PC-3 (cell line): ENCODE measurements at places on chromosomes 3 and 15.

- DNase-seq: no peak
Measured at GRCh38 chr15:65071381-65071811, 3.6 kb upstream of the RASL12 start.

DNA sequence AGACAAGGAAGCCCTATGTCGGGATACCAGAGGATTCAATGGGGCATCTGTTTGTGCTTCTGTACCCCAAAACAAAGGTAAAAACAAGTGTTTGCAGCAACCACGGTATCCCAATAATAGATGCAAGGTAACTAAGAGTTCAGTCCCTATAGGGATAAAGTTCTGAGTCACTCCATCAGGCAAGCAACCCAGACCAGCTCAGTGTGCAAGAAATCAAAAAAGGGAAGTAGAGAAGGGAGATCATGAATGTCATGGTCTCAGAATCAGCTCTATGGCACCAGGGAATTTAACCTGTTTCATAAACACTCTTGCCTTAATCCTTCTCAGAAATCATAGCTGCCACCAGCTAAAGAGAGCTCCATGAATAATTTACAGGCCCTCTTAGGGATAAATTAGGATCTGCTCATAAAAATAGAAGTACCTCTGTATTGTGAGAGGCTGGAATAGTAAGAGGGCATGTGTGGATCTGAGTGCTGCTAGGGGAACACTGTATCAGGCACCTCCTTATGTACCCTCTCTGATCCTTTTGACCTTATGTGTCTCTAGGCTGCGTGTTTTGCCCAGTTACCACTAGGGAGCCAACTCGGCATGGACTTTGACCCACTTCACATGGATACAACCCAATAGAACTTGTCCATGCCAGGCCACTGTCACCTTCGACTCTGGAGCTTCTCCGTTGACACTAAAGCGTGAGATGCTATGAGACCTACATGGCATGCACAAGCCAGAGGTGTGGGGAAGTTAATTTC is 754.6 kb downstream of the AGBL1 start:
- DNase-seq: no peak

DNA sequence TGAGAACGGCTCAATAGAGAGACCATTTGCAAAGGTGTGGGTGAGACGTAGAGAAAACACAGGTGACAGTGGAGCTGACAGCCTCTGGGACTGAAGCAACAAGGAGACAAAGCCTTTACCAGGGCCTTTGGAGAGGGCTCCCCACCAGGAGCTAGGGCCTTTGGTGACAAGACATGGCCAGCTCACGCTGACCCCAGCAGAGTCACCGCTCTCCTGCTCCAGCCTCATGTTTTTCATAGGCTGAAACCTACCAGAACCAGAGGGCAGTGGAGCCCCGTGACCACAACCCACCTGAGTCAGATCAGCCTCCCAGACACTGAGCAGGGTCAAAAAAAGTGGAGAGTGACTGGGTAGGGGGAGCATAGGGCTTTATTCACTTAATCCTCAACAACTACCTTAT is 214.7 kb downstream of the SHQ1 start:
- no peak for DNase-seq

DNA sequence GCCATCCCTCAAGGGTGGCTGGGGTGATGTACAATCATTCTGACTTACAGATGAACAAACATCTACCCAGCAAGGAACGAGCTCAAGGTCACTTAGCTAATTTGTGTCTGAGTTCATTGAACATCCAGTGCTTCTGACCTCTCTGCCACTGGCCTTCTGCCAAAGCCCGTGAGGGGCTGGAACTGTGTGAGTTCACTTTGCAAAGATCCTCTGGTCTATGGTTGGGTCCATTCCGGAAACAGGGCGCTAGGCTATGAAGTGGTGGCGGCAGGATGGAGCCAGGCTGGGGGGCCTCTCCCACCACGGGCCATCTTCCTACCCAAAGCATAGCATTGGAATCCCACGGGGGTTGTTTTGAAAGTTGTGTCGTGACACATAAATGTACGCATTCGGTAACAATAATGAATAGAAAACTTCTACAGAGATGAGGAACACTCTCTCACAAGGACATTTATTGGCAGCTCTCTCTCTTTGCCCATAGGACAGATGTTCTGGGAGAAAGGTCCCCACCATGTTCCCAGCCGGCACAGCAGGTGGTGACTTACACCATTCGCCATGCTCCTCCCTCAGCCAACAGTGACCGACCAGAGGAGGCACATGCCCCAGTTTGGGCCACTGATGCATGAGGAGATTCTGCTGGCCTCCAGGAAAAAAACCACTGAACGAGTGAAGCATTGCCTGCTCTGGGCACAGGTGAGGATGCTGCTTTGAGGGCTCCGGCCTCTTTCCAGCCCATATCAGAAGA is 214.7 kb upstream of the CHRNA7 start:
- DNase-seq: no peak

DNA sequence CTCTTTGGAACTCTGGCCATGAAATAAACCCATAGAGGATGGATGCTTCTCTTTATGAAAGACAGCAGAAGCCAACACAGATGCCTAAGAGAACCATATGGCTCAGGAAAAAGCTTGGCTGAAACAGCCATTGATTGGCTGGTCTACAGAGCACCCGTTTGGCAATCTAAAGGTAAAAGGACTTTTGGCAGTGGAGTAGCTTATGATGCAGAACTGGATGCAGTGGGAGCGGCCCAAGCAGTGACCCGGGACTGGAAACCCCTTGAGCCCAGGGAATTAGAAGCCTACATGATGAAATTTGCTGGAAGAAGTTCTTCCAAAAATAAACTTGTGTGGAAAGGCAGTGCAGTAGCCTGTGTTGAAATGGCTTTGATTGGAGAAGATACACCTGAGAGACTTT is 360.2 kb downstream of the NR2F2 start:
- DNase-seq: no peak

DNA sequence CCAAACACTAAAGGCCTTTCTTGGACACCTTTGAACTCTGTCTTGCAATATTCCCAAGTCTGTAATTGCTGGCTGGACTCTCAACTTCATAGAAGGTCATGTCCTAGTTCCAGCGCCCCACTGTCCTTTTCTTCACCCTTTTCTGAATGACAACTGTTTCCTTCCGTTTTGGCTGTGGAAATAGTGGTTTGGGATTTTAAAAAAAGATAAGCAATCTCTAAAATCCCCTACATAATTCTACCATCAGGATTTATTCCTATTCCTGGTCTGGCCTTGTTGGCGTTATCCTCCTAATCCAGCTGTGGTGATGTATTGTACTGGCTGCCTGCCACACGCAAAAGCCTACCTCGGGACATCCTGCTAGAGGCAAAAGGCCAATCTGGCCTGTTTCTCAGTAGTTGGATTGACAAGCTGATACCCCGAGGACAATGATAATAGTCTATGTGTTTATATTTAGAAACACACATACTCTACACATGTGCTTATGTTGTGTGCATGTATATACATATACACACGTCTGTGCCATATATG is 440.3 kb upstream of the DPH6 start:
- no peak for DNase-seq

DNA sequence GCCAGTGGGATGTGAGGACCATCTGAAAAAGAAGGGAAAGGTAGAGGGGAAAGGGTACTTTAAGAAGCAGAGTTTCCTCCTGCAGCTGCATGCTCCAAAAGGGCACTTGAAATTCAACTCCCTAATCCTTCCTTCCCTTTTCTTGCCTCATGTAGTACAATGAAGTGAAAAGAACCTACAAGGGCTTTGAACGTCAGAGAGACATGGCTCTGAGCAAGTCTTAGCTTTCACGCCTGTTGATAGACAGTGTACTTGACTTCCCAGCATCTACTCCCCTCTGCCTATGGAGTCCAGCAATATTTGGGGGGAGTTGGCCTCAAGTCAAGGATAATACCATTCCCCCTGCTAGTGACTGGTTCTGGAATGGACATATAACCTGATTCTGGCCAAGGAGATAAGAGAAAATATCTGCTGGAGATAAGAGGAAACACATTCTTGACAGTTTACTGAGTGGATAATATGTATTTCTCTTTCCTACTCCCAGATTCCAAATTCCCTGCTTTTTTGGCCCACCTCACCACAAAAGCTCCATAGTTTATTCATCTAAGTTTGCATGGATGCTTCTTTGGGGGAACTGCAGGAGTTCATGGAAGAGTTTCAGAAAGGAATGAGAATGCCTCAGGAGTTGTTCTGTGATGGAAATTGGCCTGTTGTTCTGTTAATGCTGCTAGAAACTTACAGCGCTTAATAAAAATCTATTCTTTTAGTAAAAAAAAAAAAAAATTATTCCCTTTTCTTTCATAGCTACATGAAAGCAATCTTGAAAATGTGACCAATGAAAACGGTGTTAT is 193.0 kb upstream of the TPM1 start:
- no peak for DNase-seq

GRCh38 chr3:71356265-71356664 is 227.3 kb downstream of the FOXP1 start:
- no peak for DNase-seq

DNA sequence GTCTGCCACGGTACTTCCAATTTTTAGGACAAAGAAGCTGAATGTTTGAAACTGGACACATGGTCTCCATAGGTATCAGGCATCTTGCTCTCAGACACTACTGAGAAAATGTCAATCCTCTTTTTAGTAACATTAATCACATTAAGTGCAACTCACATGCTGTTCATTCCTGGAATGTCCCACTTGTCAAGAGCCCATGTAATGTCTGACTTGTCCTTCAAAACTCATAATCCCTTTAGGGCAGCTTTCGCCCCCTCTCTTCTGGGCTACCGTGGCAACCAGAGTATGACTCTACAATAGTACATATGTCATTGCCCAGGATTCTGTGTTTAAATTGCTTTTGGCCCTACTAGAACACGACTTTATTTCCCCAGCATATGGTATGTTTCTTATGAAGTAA is 12.3 kb downstream of the NUDT16 start:
- no peak for DNase-seq

DNA sequence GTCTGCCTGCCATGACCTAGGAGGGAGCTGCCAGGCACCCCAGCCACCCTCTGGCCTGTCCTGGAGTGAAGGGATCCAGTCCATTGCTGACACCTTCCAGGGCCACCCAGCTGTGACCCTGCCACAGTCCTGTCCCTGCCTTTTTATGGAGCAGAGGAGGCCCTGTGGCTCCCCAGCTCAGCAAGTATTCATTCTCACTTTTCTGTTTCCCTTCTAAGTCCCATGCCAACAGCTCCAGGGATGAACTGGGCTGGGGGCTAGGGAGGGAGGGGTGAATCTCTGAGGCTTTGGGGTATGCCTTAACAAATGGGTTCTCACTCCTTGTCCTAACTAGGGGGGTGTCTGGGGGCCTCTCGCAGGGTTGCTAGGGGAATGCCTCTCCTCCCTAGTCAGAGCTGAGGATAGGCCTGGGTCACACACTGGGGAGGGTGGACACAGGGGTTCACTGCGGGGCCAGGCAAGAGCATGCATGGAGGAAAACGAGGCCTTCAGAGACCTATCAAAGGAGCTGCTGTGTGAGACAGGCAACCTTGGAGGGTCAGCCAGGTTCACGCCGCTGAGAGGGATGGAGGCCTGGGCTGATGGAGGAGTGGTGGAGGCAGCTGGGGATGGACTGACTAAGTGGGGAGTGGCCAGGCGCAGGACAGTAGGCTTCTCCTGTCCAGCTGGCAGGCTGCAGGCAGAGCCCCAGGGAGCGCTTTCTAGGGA is 31.8 kb downstream of the EPHB3 start:
- no peak for DNase-seq

DNA sequence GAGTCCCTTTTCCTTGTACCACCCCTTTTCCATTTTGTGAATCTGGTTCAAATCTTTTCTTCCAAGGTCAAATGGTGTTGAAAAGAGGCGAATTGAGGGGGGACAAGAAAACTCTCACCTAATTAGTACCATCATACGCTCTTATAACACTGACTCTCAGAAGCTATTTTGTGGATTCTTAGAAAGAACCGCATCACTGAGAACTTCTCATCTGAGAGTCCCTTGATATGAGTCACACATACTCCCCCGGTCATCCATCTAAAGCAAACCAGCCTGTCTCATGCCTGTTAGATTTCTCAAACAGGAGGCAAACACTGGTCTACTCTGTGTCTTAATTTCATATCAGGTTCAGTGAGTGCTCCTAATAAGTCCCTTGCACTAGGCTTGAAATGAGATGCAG is 76.5 kb upstream of the SPRED1 start:
- DNase-seq: peak; percentile 73

DNA sequence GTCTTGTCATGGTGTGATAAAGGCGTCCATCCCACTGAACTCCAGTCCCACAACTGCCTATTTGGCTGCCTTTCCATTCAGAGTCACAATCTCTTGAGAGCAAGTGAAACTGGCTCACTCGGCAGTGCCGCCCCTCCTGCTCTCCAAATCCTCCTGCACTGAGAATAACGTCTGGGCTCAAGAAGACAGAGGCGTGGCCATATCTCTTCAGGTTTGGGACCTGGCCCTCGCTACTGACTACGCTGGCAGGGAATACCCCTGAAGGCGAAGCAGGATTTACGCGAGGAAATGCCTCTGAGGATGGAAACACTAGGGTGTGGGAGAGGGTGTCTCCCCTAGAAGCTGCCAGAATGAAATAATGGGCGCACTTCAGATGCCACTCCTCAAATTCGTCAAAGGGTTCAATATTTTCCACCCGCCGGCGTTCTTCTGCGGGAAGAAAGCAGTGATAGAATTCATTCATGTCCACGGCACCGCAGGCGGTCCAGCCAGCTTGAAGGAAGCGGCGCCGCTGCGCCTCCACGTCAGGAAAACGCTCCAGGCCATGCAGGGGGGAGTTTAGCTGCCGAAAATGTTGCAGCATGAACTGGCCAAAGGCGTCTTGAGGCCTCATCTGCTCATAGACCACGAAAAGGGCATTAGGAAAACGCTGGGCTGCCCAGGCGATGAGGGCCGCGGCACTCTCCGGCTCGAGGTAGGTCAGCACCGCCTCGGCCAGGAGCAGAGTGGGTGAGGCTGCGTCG is 985 bp downstream of the LCMT2 start:
- DNase-seq: no peak

- no peak for DNase-seq
Measured at GRCh38 chr3:173354124-173354523, 43.4 kb upstream of the NLGN1 start.

GRCh38 chr15:98745650-98746374 is 97.5 kb downstream of the IGF1R start:
- DNase-seq: no peak

- no peak for DNase-seq
Measured at GRCh38 chr15:52680041-52680391, 828 bp upstream of the ATOSA start.
